ENCODE measurements at places on chromosomes 7 and 10. TPM values are rescaled to one million over a fixed set of nuclear protein-coding genes. Genes with fewer than 3 reads are reported as not detected.
A peak's percentile ranks its signal among the peaks of the same experiment; 100 is the strongest.

DNA sequence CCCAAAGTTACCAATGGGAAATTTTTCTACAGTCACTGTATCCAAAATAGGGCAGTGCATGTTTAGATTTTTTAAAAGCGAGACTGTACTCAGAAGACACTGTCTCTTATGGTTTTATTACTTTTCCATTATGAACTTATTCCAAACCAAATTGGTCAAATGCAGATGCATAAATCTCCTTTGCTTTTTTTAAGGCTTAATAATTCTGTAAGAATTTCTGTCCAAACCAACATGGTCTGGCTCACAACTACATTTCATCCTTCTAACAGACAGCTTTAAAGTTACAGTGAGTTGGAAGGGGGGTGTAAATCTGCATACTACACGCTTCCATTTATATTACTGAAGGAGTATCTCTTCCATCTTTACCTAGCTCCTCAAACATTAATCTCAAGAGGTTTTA lies 199.2 kb downstream of the SLC25A13 start:
- no peak for DNase-seq

- no peak for DNase-seq
Measured at GRCh38 chr10:111137007-111137406, 60.2 kb downstream of the ADRA2A start.

DNA sequence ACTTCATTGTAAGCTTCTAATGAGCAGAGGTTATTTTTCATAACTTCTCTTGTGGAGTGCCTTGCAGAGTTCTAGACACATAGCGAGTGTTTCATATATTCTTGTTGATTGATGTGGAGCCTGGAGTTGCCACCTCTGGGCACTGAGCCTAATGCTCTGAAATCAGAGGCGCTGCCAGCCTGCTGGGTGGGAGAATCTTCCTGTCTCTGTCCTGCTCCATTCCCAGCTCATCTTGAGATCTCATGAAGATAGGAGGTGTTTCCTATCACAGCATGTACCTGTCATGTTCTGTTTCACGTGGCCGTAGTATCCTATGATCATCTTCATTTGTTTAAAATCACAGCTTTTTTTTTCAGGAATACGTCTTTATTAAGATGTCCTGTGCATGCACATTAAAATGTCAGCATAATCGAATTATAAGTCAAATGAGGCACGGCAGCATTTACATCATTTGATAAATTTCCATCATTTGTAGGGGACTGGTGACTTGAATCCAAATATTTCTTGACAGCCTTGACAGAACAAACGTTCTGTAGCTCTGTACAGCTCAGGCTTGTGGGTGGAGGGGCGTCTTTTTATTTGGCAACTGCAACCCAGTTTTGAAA lies 393.0 kb downstream of the PHTF2 start:
- DNase-seq = no peak

DNA sequence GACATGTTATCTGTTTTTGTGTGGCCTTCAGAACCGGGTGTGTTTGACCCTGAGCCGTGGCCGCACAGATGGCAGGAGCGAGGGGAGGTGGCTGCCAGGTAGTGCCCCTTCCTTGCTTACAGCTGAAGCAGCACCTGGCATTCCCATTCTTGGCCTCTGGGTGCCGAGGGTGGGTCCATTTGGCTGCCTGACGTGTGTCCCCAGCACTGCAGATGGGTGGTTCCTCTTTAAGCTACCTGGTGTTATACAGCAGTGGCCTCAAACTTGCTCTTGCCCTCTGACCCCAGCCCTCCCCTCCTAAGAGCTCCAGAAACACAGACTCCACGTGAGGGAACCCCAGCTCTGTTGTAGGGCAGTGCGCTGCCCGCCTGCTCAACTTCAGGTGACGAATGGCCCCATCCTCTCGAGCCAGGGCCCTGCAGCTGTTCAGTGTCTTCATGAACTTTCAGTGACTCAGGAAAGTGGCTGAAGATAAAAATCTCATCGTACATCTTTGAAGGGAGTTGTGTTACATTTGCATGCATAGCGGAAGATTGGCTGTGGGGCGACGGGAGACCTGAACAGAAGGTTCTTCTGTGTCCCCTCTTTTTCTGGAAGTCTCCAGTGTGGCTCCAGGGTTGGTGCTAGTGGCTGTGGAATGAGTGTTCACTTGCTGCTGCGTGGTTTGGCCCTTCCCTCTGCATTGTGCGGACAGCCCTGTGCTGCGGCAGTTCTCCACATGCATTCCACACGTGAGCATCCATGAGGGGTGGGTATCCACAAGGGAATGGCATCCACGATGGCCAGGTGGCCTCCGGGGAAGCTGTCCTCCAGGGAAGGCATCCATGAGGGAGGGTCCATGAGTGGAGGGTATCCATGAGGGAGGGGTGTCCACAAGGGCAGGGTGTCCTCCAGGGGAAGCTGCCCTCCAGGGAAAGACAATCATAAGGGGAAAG lies 91.6 kb downstream of the INPP5A start:
- DNase-seq = peak; percentile 44

DNA sequence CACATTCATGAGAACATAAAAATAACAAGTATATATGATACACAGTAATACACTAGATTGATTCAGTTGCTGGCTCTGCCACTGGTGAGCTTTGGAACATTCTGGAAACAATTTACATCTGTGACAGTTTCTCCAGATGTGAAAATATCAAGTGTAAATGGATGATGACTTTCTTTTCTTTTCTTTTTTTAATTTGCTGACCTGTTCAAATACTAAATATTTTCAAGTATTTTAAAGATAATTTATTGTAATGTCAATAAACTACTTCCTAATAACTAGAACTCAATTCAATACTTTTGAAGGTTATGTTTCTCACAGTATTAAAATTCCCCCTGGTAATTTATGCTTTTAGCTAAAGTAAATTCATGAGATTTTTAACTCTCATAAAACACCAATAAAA lies 180.3 kb downstream of the CRPPA start:
- DNase-seq = no peak

The VWDE gene
- 2.8 TPM for total RNA-seq

DNA sequence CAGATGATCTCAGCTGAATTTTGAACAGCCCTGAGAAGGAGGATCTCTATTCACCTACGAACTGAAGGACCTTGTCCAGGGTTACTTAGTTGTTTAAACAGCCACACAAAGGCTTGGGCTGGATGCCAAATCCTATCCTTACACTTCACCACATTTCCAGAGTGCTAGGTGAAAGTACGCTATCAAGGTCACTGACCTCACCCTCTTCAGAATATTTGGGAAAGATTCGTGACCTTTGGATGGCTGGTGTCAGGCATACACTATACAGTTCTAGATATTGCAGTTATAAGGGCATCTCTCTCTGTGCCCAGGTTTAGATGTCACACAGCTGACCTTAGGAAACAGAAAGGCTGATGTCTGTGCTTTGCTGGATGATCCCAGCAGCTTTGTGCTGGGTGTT lies 61.2 kb upstream of the ABLIM1 start:
- no peak for DNase-seq

GRCh38 chr10:5325076-5325475 lies 39.7 kb upstream of the UCN3 start:
- no peak for DNase-seq

DNA sequence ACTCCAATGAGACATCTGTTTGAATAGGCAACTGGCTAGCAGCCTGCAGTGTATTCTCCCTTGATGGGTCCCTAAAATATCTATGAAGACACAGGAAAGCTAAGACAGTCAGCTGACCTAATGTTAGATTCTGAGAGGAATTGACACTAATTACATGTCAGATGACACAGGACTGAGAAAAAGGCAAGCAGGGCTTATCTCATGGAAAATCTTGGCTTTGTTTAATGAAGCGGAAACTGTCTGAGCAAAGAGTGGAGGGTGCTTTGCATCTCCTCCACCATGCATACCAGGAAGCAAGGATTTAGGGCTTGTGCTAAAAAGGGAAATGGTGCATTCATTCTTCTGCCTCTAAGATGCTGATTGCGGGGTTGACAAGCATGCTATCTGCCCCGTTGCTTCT lies 135.5 kb upstream of the GLI3 start:
- DNase-seq = no peak

The FKBP9 gene
- total RNA-seq = 150 TPM

The ITGB1 gene
- 373 TPM for total RNA-seq

GRCh38 chr7:51611937-51612336 lies 295.3 kb upstream of the COBL start:
- DNase-seq = no peak

The DYNC1I1 gene
- total RNA-seq = 4.3 TPM

The HOXA4 gene
- total RNA-seq = 10.0 TPM

The CDNF gene
- 3.5 TPM for total RNA-seq

DNA sequence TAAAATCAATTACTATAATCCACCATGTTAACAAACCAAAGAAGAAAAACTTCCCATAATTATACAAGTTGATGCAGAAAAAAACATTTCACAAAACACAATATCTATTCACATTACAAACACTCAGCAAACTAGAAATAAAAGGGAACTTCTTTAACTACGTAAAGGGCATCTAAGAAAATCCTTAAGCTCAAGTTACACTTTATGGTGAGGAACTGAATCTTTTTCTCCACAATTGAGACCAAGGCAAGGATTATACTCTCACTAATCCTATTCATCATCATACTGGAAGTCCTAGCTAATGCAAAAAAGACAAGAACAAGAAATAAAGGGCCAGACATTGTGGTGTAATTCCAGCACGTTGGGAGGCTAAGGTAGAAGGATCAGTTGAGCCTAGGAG lies 159.9 kb downstream of the ZNF365 start:
- DNase-seq = no peak

The FRAT1 gene
- 4.1 TPM for total RNA-seq

The GRB10 gene
- total RNA-seq = 57.1 TPM

DNA sequence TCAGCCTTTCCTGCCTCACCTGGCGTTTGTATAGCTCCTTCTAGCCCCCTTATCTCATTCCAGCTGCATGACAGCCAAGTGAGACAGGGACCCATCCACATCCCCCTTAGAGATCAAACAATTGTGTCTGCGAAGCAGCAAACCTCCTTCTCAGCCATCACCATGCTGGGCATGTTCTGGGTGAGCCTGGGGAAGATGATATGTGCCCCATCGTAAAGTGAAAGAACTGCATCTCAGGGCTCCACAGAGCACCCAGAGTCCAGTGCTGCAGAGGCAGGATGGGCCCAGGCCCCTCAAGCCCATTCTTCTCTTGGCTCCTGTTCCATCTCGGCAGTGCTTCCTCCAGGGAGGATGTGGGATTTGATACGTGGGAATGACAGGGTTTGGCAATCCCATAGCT lies 43.2 kb downstream of the FIGNL1 start:
- no peak for DNase-seq

GRCh38 chr7:127845522-127846214 lies 185.6 kb downstream of the LRRC4 start:
- no peak for DNase-seq

DNA sequence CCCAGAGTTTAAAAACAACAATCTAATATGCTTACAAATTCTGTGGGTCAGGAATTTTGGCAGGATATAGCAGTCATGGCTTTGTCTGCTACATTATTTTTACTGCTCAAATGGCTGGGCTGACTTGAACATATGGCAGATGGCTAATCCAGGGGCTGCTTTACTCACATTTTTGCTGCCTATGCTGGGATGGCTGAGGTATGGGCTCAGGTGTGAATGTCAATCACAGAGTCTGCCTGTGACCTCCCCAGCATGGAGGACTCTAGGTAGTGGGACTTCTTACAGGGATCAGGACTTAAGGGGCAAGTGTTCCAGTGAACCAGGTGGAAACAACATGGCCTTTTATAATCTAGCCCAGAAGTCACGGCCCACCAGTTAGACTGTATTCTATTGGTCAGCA lies 4.4 kb upstream of the FKBP9 start:
- no peak for DNase-seq

GRCh38 chr10:110007161-110007700 lies 553 bp upstream of the ADD3 start:
- DNase-seq = no peak

DNA sequence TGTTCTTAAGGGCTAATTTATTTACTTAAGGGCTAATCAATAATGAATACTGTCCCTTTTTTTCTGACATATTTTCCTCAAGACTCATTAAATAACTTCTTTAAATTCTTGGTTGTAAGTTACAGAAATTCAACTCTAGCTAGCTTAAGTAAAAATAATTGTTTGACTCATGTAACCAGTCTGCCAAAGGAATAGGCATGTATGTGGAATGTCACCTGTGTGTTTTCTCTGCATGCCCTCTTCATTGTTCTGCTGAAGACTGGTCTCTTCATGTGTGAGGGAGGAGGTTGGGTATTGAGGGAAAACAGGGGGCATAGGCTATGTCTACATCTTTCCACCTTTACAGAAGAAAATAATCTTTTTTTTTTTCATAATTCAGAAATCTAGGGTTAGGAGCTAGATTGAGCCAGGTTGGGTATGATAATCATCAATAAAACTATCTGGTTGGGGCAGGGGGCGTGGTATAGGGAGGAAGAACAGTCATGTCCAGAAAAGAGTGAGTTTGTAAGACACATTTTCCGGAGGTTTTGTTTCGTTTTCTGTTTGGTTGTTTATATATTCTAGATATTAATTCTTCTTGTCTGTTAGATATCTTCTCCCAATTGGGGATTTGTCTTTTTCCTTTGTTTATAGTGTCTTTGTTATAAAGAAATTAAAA lies 37.9 kb downstream of the EXOC4 start:
- DNase-seq = no peak

GRCh38 chr10:115833119-115833518 lies 439.9 kb downstream of the GFRA1 start:
- DNase-seq = no peak

GRCh38 chr7:108196004-108196403 lies 65.8 kb upstream of the LAMB4 start:
- DNase-seq = no peak

DNA sequence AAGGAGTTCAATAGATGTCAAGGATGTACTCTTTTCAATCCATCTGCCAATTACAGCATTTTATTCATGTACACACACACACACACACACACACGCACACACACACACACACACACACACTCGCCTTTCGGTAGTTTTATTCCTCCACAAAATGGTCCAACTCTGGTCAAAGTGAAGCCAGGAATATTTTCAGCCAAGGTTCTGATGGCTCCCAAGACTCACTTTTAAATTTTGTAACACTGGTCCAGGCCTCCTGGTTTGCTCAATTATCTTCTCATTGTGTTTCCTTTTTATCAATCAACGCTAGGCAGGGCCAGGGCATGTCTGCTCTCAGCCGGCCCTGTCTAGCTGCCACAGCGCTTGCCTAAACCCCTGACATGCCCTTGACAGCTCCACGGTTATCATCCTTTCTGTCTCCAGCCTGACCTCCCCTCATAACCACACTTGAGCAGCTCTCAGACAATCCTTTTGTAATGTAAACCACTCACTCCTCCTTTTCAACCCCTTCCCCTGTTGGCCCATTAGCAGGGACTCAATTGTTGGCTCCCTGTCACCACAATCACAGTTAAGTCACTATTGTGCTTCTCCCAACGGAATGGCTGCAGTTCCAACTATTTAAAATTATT lies 115.1 kb downstream of the ICA1 start:
- DNase-seq = no peak

The LIPM gene
- total RNA-seq = not detected

The FKBP6 gene
- total RNA-seq = not detected

The ASB15 gene
- total RNA-seq = not detected

The JCAD gene
- 83.5 TPM for total RNA-seq

The NXPH1 gene
- not detected for total RNA-seq

Measured in sciatic nerve (tissue), 2 donors.